H1 (cell line): ENCODE measurements at places on chromosomes 3 and 15. TPM values are rescaled to one million over a fixed set of nuclear protein-coding genes. Genes with fewer than 3 reads are reported as not detected.

RTF1 gene
- 47.7 and 57.8 TPM in 2 replicates for total RNA-seq

DNA sequence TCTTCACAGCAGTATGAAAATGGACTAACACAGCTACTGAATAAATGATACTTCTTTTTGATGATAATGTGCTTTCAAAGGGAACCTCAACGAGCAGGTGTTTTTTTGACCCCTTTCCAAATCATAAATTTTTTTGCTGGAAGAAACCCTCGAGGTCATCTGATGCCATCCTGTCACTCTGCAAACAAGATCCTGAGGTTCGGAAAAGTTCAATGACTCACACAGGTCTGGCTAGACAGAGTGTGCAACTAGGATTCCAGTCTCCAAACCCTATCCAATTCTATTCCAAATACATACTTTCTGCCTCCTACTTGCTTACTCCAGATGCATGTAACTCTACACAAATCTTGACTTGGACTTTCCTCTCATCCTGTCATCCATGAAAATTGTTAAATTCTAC is 124.7 kb downstream of the NEDD4 start:
- no peaks in the 10 kb centered on the region for H3K4me1 ChIP-seq
- no peak overlapping the region for H3K27ac ChIP-seq
- H3K36me3 ChIP-seq, result no peaks in the 10 kb centered on the region
- no peak for DNase-seq
- no peak overlapping the region for H3K4me3 ChIP-seq
- H3K27me3 ChIP-seq, result no peaks in the 10 kb centered on the region

DNA sequence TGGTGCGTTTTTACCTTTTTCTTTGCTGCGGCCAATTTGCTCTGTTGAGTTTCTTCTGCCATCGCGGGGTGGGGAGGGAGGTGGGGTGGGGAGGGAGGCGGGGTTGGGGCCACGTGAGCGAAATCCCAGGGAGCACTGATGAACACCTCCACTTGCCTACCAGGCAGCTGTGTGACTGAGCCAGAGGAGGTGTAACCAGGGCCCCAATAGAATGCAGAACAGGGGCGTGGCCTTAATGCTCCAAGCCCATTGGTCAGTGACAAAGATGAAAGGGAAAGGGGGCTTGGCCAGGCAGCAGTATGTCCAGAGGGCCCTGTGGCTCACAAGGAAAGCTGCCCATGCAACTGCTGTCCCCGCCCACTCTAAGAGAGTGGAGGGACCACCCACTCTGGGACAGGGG is 21.4 kb upstream of the OR4F6 start:
- H3K27me3 ChIP-seq, result no peaks in the 10 kb centered on the region
- no peak overlapping the region for H3K27ac ChIP-seq
- no peak for DNase-seq
- no peak overlapping the region for H3K4me3 ChIP-seq
- no peaks in the 10 kb centered on the region for H3K4me1 ChIP-seq

GRCh38 chr3:98765721-98766120 is 2.6 kb downstream of the ST3GAL6 start:
- no peak overlapping the region for H3K27ac ChIP-seq
- no peak overlapping the region for H3K4me3 ChIP-seq
- DNase-seq, result no peak
- H3K36me3 ChIP-seq, result no peaks in the 10 kb centered on the region
- H3K4me1 ChIP-seq, result peaks cover 4% of the 10 kb centered on the region

DNA sequence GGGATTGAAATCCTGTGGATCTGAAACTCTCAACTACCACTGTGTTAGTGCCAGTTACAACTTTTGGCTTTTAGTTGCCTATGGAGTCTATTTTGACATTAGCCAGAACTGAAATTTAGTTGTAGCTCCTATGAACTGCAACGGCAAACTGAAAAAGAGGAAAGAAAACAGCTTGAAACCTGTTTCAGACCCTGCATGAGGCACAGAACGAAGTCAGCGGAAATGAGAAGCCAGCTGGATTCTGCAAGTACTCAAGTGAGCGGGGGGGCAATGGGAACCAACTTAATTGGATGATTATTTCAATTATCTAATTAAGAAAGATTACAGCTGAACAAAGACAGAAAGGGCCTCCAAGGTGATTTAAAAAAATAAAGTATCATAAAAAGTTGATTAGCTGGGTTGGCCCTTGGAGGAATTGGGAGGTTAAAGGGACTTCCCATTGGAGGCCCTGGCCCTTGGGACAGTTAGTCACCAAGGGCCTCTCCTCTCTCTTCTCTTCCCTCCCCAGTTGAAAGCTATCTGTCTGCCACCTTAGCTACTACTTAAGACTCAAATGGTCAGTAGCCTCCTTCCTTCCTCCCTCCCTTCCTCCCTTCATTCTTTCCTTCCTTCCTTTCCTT is 352.1 kb downstream of the SHQ1 start:
- DNase-seq, result no peak
- no peaks in the 10 kb centered on the region for H3K27me3 ChIP-seq
- no peaks in the 10 kb centered on the region for H3K36me3 ChIP-seq
- H3K4me1 ChIP-seq, result no peaks in the 10 kb centered on the region; the same call in none of the 2 replicates
- H3K4me3 ChIP-seq, result no peak overlapping the region
- no peak overlapping the region for H3K27ac ChIP-seq

DNA sequence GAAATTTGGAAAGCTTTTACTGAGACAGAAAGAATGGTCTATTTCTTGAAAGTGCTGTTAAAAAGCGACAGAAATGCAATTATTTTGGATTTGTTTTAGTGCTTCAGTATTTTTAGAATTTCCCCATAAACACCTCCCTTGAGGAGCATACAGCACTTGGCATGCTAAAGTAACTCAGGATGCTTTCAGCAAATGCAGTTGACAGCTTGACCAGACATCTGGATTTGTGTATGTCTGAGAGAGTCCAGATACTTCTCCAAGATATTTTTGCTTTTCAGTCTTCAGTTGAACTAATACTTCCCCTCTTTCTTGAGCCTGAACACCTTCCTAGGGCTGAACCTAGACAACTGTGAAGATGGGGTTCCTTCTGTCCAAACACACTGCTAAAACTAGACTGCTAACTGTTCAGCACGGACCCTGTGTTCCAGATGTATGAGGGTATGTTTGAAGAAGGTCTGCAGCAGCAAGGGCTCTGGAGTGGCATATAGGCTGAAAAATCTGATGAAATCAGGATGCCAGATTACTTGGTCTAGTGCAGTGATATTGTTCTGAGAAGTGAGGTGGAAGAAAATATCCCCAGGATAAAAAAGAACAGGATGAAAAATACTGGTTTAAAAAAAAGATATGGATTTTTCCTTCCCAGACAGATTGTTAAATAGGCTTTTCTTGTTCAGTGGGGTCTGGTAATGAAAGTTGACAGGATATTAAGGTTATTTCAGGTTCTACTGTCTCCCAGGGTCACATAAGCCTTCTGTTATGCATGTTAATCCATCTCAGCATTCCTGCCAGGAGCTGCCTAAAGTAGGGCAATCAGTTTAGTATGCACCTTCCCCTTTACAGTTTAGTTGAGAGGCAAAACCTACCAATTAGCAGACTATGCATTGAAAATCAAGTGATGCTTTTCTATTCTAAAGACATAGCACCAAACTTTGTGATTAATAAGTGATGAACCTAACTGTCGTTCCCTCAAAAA is 516.9 kb upstream of the TBL1XR1 start:
- H3K4me1 ChIP-seq, result no peaks in the 10 kb centered on the region
- H3K4me3 ChIP-seq, result no peak overlapping the region
- H3K36me3 ChIP-seq, result no peaks in the 10 kb centered on the region
- H3K27ac ChIP-seq, result no peak overlapping the region
- no peak for DNase-seq
- no peaks in the 10 kb centered on the region for H3K27me3 ChIP-seq
